ENCODE measurements at places on chromosomes 12 and 14.

DNA sequence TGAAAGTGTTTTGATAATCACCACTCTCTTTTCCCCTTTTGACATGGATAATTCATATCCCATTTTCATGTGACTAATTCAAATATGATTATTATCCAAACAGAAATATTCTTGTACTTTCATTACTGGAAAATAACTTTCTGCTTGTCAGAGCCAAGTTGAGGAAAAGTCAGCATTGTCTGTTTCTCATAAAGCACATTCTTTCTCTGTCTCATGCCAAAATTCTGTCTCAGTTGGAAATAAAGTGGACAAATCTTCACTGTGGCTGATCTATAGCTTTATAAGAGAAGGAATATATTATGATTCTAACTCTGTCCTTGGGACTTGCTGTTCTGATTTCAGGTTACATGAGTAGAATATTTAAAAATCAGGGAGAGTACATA is 22.7 kb upstream of the PRICKLE1 start:
- DNase-seq = no peak

DNA sequence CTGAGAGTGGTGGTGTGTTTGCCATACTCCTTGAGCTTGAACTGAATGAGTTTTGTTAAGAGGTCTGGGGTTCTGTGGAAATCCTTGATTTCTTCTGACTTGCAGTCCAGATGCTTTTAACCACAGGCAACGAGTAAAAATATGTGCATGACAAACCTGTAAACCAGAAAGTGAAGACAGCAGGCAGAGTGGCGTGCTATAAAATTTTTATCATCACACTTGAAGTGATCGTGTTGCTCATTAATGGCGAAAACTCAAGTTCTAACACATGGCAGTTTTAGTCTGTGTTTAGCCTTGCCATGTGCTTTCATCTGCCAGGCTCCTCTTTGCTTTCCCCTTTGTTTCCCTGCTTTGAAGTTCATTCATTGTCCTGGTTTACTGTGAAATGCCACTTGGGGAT is 28.0 kb downstream of the TXNRD1 start:
- no peak for DNase-seq

GRCh38 chr14:57254884-57255283 is 13.8 kb downstream of the EXOC5 start:
- no peak for DNase-seq

GRCh38 chr12:117686911-117687377 is 281.8 kb downstream of the KSR2 start:
- DNase-seq = no peak

DNA sequence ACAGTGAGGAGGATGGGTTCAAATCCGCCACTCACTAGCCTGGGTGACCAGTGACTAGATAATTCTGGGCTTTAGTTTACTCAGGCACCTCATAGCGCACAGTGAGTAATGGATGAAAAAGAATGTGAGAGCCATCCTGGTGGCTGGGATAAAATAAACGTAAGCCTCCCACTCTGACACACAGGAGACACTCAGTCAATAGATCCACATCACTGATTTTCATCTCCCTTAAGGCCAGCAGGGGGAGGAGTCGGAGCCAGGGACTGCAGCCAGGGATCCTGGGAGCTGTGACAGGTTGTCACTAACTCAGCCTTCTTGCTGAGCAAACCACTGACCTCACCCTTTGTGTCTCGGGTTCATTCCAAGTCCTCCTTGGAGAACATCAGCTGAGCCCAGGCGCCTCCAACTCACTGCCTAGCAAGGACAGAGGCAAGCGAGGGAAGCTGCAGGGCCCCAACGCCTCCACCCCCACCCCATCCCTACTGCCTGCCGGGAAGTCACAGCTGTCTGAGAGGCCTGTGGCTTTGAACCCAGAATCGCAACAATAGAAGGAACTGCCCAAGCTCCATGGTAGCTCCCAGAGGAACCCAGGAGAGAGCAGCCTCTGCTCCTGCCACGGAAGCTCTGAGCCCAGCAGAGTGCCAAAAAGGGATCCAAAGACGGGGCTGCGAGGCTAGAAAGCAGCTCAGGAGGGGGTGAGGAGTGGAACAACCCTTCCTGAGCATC is 30.7 kb downstream of the PXN start:
- DNase-seq = no peak

GRCh38 chr14:104119119-104119487 is 19.3 kb upstream of the KIF26A start:
- no peak for DNase-seq

DNA sequence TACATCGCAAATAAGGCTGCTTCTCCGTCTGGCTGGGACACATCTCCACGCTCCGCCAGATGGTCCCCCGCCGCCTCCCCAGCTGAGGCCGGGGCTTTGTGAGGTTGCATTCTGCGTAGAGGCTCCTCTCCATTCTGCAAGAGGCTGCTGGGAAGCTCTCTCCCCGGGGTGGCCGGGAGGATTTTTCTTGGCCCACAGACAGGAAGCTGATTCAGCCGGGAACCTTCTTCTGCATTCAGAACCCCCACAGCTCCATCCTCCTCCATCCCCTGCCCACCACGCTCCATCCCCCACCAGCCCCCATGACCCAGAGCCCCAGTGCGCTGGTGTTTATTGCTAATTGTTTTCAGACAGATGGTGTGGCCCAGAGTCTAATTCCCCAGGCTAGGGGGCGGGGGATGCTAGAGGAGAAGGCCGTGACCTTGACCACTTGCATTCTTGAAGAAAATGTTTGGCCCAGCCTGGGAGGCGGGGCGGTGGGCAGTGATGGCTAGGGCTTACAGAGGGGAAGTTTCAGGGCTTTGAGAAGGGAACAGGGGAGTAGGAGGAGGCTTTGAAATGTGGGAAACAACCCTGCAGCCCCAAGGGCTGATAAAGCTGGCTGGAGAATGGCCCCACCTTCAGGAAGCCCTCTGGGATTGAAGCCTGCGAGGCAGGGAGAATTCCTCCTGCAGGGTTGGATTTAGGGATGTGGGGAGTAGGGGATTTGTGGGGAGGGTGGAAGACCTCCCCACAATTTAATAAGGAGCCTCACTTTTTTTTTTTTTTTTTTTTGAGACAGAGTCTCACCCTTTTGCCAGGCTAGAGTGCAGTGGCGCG is 88.5 kb upstream of the NCOR2 start:
- DNase-seq = no peak

GRCh38 chr12:47767216-47767724 is 5.8 kb upstream of the SLC48A1 start:
- DNase-seq = peak; percentile 61

- DNase-seq = no peak
Measured at GRCh38 chr12:12676605-12677004, 19.4 kb downstream of the GPR19 start.

- no peak for DNase-seq
Measured at GRCh38 chr12:100265732-100266584, 921 bp downstream of the DEPDC4 start.

DNA sequence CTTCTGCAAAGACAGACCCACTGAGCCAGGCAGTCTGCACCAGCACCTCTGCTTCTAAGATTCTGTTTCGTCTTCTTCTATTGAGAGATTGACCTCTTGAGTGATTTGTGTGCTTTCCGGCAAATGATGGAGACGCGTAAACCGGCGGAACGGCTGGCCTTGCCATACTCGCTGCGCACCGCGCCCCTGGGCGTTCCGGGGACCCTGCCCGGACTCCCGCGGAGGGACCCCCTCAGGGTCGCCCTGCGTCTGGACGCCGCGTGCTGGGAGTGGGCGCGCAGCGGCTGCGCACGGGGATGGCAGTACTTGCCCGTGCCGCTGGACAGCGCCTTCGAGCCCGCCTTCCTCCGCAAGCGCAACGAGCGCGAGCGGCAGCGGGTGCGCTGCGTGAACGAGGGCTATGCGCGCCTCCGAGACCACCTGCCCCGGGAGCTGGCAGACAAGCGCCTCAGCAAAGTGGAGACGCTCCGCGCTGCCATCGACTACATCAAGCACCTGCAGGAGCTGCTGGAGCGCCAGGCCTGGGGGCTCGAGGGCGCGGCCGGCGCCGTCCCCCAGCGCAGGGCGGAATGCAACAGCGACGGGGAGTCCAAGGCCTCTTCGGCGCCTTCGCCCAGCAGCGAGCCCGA is 703 bp downstream of the ASCL4 start:
- DNase-seq = no peak

GRCh38 chr12:6093764-6094163 is 30.7 kb downstream of the VWF start:
- no peak for DNase-seq

GRCh38 chr12:76636121-76636692 is 76.6 kb upstream of the OSBPL8 start:
- no peak for DNase-seq

GRCh38 chr14:103448097-103448496 is 62.9 kb downstream of the MARK3 start:
- DNase-seq = no peak

- no peak for DNase-seq
Measured at GRCh38 chr12:52542157-52542556, 10.8 kb downstream of the KRT71 start.

DNA sequence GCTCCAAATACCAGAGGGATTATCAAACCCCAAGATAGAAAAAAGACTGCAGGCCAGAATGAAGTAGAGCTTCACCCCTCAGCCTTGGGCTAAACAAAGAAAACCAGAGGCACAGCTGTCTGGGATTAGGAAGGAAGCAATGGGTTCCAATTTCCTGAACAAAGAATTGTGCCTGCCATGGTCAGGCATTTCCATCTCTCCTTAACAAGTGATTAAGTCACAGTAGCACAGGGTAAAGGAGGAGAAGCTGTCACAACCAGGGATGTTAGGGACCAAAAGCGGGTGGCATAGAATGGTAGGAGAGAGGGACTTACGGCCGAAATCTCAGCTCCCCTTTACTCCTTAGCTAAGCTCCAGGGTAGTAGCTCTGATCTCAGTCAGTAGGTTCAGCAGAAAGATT is 33.9 kb downstream of the SPTLC2 start:
- no peak for DNase-seq

- no peak for DNase-seq
Measured at GRCh38 chr14:21347201-21347600, 36.6 kb downstream of the SUPT16H start.

- no peak for DNase-seq
Measured at GRCh38 chr12:40011775-40012129, 94.1 kb downstream of the SLC2A13 start.

DNA sequence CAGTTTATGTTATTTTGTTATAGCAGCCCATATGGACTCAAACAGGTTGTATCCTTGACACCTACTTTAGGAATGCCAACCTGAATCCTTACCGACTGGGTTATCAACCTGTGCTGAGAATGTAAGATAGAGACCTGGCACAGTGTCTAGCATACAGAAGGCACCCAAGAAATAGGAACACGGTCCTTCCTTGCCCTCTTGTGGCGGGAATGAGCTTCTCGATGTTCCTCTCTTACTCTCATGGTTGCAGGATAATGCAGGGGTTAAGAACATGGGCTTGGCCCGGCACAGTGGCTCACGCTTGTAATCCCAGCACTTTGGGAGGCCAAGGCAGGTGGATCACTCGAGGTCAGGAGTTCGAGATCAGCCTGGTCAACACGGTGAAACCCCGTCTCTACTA is 6.5 kb downstream of the C12orf43 start:
- DNase-seq = no peak

DNA sequence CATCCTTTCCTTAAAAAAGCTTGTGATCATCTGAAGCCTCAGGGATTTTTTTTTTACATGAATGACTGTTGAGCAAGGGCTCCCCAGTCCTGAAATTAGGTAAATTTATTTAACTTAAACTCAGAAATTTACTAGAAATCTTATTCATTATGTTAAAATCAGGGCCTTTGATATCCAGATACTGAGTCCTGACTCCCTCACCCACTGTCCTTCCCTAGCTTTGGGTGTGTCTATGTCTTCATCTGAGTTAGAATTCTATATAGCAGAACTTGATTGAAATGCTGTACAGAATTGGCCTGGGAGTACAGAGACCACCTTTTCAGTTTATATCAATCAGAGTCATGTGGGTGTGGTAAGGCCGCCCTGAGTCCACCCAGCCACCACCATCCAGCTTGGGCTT is 260.0 kb downstream of the CACNA1C start:
- DNase-seq = no peak

DNA sequence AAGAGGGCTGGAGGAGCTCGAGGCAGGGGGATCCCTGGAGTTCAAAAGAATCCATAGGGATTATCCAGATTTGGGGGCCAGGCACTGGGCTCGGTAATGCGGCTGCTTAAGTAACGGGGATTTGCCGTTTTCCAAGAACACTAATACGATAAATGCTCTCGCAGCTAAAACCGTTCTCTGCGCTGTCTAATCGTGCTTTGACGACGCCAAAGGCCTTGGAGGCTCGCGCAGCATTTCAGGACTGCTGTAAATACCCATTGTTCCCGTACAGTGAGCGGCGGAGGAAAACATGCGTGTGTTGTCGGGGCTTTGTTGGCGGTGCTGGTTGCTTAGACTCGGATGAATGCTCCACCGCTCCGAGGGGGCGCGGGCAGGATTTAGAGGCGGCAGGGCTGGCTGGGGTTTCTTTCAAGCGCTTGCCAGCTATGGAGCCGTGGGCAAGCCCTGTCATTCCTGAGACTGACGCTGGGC is 26.2 kb downstream of the DIO3 start:
- DNase-seq = no peak

DNA sequence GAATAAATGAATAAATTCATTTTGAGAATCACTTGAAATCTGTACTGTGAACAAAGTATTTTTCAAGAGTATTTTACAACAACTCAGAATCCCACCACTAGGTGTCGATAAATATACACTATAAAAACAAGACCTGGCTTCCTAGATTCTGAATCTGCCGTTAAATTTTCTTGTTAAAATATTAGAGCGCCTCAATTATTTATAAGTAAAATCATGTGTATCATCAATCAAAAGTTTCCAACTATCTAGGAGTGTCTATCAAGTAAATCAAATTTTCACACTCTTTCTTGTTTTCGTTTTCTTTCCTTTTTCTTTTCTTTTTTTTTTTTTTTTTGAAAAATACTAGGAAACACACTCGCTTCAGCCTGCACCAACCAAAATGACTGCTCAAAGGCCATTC is 179.2 kb upstream of the DCN start:
- no peak for DNase-seq

DNA sequence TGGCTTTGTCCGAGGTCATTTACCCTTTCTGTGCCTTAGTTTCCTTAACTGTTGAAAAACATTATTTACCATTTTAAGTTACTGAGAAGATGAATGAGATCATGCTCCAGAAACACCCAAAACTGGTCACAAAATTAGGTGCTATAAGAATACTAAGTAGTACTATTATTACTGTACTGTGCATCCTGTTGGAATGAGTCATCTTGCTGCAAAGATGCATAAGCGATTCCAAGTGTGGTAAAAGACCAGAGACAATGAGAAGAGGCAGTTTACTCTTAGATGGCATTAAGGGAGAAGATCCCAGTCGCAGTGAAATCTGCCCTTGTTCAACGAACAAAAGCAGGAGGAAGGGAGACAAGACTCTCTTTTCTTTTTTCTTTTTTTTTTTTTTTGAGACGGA is 4.2 kb upstream of the PLEKHA5 start:
- DNase-seq = no peak

- no peak for DNase-seq
Measured at GRCh38 chr14:70897464-70897863, 9.8 kb upstream of the PCNX1 start.

DNA sequence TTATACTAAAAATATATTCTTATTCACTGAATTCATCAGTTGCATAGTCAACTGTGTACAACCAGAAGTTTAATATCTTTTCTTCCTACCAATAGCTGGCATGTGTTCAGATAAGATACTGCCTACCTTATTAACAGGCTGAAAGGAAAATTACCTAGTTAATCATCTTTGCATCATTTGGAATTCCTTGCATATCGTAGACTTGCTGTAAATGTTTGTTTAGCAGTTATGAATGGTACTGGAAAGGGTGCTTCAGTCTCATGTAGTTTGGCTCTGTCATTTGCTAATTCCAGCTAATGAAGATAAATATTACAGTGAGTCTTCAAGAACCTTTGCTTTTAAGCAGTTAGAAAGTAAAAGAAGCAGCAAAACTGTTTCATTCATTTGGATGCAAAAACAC is 84.4 kb downstream of the PPHLN1 start:
- DNase-seq = no peak
